SHP77 treated with DMSO at 0.1 percent for 48 hours (cell line): ENCODE measurements at places on chromosomes 5 and 9.

DNA sequence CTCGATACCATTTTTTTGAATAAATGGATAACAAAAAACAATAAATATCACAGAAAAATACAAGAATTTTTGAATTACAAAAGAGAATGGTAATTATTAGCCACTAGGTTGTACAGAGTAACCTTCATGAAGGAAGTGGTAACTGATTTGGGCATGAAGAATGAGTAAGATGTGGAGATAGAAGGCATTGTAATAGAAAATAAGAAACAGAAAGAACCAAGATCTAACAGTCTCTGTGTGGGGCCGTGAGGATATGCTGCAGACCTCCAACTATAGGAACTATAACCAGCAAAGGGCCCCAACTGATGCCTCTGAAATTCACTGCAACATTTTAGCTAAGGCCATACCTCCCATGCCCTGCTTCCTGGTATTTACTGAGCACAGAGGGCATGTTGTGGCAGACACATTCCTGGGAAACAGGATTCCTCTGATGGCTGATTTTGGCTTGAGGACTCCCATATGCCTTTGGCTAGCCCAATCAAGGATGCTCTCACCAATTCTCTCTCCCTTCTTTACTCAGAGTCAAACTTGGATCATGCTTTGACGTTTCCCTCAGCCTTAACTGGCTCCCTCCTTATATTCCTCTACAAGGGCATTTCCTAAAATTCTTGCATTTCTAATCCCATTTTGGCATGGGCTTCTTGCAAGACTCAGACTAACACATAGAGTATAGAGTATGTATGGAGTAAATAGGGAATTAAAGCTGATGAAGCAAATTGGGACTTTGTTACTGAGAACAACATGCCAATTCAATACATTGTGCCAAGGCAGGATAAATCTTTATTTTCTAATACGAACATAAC is 208.9 kb downstream of the PDE4D start:
- DNase-seq = no peak

DNA sequence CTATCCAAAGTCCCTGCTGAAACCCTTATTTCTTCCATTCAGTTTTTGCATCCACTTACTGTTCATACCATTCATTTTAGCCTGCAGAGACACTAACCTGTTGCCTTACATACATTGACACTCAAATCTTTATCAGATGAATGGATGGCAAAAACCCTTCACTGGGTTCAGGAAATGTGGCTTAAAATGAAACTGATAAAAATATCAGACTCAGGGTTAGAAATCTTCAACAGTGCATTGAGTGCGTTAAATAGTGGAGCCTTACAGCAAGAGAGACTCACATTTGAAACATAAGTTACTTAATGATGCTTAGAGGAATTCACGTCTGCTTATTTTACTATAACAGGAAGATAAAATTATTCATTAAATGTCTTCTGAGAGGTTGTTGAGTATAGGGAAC is 28.0 kb upstream of the BNC2 start:
- DNase-seq = no peak

DNA sequence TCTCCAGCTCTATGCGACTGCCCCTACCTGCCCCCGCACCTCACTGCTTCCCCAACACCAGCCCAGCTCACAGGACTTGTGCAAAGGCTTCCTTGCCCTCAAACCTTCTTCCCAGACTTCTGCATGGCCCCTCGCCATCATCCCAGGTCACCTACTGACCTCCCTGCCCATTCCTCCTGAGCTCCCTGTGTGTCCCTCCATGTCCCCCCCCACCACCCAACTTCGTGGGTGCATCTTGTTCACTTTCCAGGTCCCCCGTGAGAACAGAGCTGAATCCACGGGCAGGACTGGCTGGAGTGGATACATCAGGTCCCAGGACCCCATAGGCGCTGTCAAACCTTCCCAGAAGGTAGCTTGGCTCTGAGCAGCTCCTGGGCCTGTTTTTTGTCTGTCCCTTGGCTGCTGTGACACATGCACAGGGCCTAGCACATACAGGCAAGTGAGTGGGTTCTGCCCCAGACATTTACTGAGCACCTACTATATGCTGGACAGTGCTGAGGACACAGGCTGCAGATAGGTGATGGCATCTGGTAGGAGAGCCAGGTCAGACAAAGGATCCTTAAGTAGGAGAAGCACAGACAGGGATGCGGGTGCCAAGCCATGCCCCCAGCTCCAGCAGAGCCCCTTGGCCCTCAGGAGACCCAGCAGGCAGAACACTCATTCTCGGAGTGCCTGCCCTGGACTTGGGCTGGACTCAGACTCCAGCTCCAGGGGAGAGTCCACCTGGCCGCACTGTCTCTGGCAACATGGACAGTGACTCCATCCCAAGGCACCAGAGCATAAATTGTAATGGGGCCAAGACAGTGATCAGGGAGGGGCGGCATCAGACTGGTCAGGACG is 15.0 kb downstream of the NINJ1 start:
- no peak for DNase-seq

DNA sequence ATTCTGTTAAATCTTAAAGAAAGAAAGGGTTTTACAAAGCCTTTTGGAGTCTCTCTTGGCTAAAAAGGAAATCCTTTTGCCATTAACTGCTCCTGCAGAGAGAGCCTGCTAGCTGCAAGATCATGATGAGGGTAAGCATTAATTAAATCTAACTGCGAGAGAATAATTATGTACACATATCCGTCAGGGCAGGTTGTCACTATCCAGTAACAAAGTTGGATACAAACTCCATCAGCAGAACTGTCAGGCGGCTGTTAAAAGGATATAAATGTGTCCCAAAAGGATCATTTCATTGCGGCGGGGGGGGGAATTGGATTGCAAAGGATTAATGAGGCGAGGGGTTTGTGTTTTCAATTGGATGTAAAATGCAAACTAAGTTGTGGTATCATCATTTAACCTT is 289.3 kb downstream of the ASTN2 start:
- no peak for DNase-seq

- no peak for DNase-seq
These were observed 11.1 kb downstream of the TTC39B start for GRCh38 chr9:15295761-15296405.

DNA sequence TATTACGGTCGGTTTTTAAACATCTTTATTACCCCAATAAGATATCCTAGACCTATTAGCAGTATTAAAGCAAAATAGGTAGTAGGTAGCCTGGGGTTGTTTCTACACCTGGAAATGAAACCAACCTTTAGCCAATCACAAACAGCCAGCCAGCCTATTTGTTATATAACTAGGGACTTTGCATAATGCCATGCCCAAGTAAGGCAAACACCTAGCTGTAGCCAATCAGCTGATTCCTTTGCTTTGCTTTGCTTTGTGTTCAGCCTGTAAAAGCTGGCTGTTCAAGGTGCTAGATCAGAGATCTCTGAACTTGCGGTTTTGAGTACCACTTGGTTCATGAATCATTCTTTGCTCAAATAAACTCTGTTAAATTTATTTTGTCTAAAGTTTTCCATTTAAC is 46.5 kb upstream of the SETD9 start:
- no peak for DNase-seq

DNA sequence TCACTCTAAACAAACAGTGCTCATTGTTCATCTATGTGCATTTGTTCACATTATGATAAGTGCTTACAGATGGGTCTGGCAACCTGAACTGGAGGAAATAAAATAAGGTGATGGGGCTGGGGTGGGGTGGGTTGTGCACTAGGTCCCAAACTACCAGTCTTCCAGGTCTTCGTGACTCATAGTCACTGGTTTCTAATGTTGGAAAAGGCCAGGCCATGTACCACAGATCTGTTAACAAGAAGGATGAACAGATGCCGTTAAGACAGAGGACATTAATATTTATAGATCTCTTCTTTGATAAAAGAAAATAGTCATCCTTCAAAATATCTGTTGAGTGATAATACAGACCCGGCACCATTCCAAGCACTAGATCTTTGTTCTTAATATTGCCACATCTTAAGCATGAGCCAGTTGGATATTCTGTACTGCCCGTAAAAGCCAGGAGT is 71.4 kb upstream of the STARD4 start:
- no peak for DNase-seq

DNA sequence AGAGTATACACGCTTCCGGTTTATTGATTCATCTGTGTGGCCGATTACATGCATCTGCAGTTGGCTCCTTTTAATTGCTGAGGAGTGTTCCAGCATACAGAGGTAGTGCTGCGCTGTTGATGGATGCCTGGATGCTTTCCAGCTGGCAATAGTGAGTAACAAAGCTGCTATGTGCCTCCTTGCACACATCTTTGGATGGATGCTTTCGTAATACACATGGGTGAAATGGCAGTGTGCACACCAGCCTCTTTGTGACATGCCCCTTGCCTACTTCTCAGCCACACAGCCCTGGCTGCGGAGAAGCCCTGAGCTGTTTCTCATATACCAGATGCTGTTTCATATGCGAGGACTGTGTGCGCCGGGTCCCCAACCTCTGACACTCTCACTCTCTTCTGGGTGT is 151.0 kb downstream of the GADD45G start:
- no peak for DNase-seq

DNA sequence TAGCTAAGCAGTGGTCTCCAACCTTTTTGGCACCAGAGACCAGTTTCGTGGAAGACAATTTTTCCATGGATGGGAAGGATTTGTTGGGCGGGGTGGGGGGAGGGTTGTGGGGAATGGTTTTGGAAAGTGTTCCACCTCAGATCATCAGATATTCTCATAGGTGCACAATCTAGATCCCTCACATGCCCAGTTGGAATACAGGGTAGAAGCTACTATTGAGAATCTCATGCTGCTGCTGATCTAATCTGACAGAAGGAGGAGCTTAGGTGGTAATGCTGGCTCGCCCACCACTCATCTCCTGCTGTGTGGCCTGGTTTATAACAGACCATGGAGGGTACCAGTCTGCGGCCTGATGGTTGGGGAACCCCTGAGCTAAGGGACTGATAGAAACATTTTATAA is 662.7 kb upstream of the RGMB start:
- DNase-seq = no peak

DNA sequence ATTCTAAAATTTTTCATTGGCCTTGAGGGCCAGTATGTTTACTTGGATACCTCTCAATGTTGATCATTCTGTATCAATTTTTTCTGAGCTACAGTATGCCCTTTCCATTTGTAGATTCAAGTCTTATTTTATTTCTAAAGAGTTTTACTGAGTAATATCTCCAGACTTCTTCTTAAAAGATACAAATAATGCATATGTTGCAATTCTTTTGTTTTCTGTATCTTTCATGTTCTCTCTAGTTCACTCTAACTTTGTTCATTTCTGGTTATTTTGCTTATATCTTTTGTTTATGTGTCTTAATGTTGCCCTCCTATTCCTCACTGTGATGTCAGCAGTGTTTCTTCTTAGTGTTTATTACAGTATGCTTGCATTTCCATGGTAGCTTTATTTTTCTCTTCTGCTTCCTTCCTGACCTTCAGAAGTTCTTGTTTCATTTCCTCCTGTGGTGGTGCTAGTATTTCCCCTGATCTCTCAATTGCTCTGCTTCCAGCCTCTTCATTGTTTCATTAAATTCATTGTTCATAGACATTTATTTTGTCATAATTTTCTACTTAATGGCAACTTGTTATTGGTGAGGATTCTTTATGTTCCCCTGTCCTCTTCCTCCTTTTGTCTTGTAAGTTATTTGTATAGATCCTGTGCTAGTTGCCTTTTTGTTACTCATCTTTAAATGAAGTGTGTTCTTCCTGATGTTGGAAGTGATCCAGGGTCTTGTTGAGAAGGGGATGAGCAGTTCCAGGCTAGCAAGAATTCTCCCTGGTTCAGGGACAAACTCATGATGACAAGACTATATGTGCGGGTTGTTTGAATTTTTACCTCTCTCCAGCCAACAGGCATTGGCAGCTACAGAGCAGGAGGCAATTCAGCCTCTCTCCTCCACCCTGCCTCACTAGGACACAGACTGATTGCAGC is 160.8 kb downstream of the DEPDC1B start:
- no peak for DNase-seq

GRCh38 chr5:52840277-52841050 is 52.7 kb downstream of the ITGA1 start:
- no peak for DNase-seq

- no peak for DNase-seq
These were observed 222.2 kb downstream of the TMEM167A start for GRCh38 chr5:82854956-82855355.

GRCh38 chr9:110622368-110622767 is 42.8 kb upstream of the SVEP1 start:
- no peak for DNase-seq

DNA sequence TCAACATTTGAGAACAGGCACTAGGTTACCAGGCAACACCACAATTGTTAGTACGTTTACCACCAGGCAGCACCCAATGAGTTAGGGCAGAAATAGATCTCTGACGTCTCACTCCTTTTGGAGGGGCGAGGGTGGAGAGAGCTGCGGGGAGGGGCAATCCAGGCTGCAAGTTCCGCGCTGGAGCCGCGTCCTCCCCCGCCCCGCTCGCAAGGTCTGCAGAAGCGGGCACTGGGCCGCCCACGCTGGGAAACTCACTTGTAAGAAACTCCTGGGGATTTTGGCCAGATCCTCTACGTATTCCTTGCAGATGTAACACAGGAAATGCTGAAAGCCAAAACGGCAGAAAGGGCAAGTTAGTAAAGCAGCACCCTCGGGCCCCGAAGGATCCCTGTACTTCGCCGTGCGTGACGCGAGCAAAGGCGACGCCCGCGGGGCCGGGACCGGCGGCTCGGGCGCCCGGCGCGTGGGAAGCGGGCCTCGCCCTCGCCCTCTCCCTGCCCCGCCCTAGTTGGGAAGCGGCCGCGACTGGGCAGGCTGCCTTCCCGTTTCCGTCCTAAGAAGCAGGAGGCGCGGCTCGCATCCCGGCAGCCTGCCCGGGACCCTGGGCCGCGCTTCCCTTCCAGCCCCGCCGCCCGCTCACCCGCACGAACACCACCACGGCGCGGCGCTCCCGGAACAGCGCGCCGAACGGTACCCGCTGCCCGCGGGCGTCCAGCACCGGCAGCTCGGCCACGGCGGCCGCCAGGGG is 493 bp downstream of the PRXL2C start:
- DNase-seq = peak; percentile 26

DNA sequence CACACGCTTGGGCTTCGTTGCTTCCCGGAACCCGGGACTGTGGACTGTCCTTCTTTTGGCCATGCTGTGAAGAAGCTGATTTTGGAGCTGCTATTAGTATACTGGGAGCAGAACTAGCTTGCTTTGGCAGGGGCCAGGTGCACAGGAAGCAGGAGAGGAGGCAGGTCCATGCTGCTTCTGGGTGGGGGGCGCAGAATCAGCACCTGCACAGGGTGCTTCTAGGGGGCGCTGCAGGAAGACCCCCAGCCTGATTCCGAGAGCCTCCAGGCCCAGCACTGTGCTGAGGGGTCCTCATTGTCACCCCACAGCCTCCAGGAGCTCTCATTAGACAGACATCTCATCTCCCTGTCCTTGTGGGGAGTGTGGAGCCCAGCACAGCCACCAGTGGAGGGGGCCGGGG is 252.6 kb upstream of the IRX4 start:
- DNase-seq = no peak

- DNase-seq = peak; percentile 40
These were observed 37.8 kb downstream of the FAM78A start for GRCh38 chr9:131238402-131239021.

GRCh38 chr5:10213316-10213715 is 36.4 kb downstream of the ATPSCKMT start:
- DNase-seq = no peak

- no peak for DNase-seq
These were observed 57.5 kb upstream of the ADRB2 start for GRCh38 chr5:148768806-148769415.
